ENCODE measurements at places on chromosomes 7 and 10.

DNA sequence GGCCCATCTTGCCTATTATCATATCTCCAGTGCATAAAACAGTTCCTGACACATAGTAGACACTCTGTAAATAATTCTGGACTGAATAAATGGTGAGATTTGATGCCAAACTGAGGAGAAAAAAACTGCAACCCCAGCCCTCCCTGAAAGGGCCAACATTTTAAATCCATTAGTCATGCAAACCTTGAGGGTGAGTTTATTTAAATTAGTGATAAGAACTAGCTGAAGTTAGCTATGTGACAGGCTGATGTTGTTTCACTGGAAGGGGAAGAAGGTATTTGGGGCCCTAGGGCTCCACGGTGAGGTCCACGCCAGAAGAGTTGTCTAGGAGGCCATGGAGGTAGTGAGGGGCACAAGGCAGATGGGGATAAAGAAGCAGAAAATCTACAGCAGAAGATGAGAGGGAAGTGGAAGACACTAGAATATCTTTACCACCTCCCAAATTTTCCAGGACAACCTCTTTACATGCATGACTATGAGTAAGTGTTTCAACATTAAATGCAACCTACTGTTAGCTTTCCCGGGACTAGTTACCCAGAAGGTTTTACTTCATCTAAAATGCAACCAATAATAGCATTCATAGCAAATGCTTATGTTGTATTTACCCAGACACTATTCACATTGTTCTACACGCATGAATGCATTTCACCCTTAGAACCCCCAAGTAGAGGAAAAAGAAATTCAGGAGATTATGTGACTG is 183.2 kb upstream of the LYZL1 start:
- no peak for DNase-seq

DNA sequence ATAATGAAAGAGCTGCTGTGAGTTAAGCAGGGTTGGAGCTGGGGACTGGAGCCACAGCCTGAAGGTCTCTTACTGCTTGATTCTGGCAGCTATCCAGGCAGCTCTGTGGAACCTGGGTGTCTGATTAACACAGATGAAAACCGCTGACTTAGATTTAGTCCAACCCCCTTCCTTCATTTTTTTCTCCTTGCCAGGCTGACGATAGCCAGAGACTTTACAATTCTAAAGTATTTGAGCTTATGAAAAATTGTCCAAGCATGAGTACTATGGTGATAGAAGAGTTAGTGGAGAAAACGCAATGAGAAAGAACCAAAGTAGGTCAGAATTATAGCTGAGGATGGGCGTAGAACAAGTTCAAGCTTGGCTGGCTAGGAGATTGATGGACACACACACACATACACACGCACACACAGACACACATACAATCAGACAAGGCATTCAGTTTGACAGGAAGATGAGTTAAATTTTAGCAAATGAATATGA is 13.5 kb upstream of the GPR85 start:
- DNase-seq: no peak

DNA sequence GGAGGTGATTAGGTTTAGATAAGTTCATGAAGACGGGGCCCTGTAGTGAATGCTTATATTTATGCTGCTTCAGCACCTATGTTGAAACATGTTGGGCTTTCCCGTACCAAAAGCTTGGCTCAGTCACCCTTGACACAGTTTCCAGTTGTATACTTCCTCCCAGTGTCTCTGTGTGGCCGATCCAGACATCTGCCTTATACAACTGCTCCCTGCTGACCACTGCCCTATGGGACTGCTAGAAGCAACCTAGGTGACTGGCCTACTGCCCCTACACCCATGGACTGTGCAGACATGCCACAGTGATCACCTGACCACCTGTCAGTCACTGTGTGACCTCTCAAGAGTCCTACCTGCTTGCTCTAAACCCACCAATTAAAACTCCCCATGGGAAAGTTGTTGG is 22.6 kb upstream of the TSPAN13 start:
- no peak for DNase-seq

DNA sequence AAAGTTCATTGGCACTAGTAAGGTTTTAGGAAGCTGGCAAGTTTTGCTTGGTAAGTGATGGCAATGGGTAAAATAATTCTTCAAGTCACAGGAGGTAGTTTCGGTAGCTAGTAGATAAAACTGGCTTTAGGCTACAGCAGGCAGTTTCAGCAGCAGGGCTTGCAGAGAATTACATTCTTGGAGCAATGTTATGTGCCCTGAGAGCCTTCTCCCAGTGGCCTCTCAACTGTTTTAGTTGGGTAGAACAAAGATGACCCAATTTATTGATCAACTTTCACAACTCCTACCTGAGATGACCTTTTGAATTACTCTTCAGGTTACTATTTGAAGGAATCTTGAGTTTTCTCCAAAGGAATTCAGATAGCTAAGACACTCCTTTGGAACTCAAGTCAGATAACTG is 16.4 kb upstream of the NFE2L3 start:
- DNase-seq: no peak

- no peak for DNase-seq
Measured at GRCh38 chr7:111393011-111393754, 169.1 kb downstream of the IMMP2L start.

GRCh38 chr10:60536529-60537114 is 146.9 kb upstream of the ANK3 start:
- no peak for DNase-seq

DNA sequence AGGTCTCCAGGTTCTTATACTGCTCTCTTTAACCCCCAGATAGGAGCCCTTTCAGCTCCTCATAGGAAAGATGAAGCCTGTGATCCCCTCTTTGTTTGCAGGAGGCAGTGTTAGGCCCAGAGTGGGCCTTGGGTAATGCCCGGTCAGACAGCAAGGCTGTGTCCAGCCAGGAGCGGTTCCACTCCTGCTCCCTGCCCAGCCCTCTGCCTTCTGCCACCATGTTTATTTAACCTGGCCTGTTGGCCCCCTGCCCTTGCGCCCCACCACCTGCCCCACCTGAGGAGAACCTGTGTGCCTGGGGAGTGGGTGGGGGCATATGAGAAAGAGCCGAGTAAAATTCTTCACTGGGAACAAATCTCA is 24.3 kb downstream of the CDH23 start:
- no peak for DNase-seq

GRCh38 chr10:121567569-121567968 is 30.7 kb downstream of the FGFR2 start:
- no peak for DNase-seq
